ENCODE measurements at places on chromosomes 11 and 22. TPM values are rescaled to one million over a fixed set of nuclear protein-coding genes. Genes with fewer than 3 reads are reported as not detected.

Gene SEC14L2
- 3.8 TPM for total RNA-seq

Gene EMID1
- 0.33 TPM for total RNA-seq

Gene ANKRD13D
- total RNA-seq: 9.6 TPM

GRCh38 chr11:12007769-12008737 is at the start of gene DKK3:
TSS of gene DKK3 (minus strand) at chr11:12008626. CDS start at chr11:12008582, 44 bp downstream.
- no peak for DNase-seq
- H3K27ac ChIP-seq: no peak within 1 kb of the TSS
- H3K27me3 ChIP-seq: peaks cover 36% of the 10 kb centered on the region
- H3K4me1 ChIP-seq: peaks cover 15% of the 10 kb centered on the region

DNA sequence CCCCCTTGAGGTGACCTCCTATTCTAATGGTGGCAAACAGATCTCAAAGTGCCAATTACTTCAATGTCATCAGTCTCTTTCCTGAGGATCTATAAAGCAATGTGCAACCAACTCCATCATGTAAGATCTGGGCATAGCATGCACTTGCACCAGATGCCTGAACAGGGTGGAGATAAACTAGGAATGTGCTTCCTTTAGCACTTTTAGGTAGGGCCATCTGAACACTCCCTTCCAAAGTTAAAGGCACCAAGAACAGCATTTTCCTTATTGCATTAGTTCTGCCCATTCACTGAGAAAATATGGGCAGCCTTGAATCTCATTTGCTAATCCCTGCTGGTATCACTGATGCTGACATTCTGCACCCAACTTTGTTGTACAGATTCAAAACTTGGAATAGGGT is 112.0 kb downstream of the SGSM3 start:
- H3K27ac ChIP-seq: no peak overlapping the region
- no peak for DNase-seq
- peaks cover 57% of the 10 kb centered on the region for H3K4me1 ChIP-seq
- no peak overlapping the region for H3K4me3 ChIP-seq
- no peaks in the 10 kb centered on the region for H3K36me3 ChIP-seq

GRCh38 chr11:92269841-92270240 is 45.2 kb downstream of the FAT3 start:
- DNase-seq: no peak
- no peaks in the 10 kb centered on the region for H3K27me3 ChIP-seq
- H3K36me3 ChIP-seq: no peaks in the 10 kb centered on the region
- no peak overlapping the region for H3K4me3 ChIP-seq
- no peak overlapping the region for H3K27ac ChIP-seq
- no peaks in the 10 kb centered on the region for H3K4me1 ChIP-seq

GRCh38 chr11:82906236-82906635 is 4.7 kb downstream of the DDIAS start:
- H3K27ac ChIP-seq: no peak overlapping the region
- H3K27me3 ChIP-seq: no peaks in the 10 kb centered on the region
- no peak for DNase-seq
- H3K4me3 ChIP-seq: no peak overlapping the region
